CD14-positive monocyte (primary cell): ENCODE measurements at places on chromosomes 2 and 18. TPM values are rescaled to one million over a fixed set of nuclear protein-coding genes. Genes with fewer than 3 reads are reported as not detected.

GRCh38 chr18:21218862-21219261 is 23.2 kb upstream of the GREB1L start:
- DNase-seq = no peak

DNA sequence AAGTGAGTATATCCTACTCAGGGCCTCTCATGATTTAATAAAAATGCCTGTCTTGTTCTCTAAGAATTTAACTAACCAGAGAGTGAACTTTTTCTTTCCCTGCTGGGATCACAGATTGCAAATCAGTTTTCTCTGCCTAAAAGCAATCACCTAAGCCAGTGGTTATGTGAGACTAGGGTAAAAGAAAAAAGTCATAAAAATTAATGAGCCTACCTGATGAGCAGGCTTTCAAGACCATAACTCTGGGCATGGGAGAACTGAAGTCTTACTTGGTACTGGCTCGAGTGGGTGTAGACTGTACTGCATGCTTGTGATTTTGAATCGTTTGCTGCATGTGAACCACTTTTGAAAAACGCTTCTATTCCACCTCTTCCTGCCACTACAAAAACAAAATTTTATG is 1677.0 kb upstream of the LRRTM1 start:
- DNase-seq = no peak

Gene PRKCE
- 1.3 TPM for polyA plus RNA-seq

GRCh38 chr2:15154297-15154696 is 406.8 kb downstream of the NBAS start:
- DNase-seq = no peak

Gene RGPD4
- polyA plus RNA-seq = not detected

GRCh38 chr2:172323256-172323655 is 104.1 kb upstream of the ITGA6 start:
- DNase-seq = no peak

DNA sequence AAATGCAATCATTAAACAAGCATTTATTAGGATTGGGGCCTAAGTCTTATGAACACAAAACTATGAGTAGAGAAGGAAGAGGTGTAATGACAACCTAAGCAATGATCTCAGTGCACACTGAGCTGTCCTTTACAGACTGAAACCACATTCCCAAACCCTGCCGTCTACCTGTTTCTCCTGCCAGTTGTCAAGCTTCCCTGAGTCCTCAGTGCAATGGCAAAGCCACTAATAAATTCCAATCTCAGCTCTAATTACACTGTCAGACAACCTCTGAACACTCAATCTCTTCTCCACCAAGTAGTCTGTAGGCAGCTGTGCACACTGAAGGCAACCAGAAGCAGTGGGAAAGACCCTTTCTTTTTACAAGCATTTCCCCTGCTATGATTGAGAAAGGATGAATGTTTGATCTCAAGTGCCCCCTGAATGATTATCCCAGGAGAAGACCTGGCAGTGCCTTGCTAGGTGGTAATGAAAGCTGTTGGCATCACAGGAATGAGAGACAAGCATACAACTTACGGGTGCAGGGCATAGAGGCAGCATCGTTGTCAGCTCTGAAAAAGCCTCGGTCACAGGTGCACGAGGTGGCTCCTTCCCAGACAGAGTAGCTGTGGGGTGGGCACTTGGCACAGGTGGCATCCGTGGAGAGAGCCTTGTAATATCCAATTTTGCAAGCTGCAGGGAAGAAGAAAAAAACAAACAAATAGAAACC is 71.4 kb downstream of the EPHA4 start:
- DNase-seq = no peak

DNA sequence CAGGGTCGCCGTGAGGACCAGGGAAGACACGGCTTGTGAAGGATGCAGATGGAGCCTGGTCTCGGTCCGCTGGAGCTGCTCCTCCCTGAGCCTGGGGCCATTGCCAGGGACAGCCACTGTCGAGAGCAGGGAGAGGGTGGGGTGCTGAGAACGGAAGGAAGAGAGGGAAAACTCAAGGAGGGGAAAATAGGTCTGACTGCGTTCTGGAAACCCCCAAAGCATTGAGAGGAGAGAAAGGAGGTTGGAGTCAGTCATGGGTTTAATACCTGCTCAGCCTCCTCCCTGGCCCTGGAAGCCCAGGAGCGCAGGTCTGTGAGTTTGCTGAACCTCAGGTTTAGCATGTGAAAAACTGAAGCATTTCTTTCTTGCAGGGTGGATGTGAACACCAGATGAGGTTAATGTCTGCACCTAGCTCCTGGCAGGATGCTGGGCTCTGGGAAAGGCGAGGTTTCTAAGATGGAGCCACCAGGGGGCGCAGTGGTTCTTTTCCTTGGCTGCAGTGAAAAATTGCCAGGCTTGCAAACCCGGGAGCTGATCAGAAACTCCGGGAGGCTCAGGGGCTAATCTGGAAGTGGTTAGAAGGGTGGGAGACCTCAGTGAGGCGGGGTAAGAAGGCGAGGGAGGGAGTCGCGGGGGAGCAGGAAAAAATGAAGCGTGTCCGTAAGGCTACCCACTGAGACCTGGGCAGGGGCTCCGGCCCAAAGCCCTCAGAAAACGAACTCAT is 33.6 kb upstream of the RNF149 start:
- peak; percentile 54 for DNase-seq

Gene HTR2B
- not detected for polyA plus RNA-seq

DNA sequence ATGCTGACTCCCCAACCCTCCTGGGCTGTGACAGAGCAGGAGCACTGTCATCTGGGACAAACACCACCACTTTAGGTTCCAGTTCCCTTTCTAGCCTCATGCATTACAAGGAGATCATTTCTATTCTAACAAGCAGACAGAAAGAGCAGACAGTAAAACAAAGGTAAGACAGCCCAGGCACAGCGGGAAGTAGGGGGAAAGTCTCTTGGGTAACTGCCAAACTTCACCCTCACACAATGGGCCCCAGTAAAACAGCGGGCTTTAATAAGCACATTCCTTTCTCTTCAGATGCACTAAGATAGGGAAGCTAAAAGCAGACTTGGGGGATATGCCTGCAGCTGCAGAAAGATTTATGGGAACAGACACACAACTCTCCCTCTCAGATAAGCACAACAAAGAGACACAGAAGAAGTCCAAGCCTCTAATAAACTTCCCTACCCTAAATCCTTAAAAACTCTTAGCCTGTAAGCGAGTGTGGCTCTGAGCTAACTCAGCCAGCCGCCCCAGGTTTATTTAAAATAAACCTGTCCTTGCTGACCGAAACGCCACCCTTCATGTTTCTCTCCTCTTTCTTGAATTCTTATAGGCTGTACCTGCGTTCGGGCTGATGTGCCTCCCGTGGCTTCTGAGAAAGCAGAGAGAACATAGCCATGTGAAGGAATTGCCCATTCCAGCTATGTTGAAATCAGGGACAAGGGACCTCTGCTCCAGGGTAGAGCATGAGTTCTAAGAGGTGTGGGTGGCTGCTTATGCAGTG is 726.8 kb upstream of the DDX18 start:
- DNase-seq = no peak

Gene DSEL
- 0.03 TPM for polyA plus RNA-seq

- no peak for DNase-seq
Measured at GRCh38 chr2:100283724-100284501, 38.4 kb downstream of the LONRF2 start.

DNA sequence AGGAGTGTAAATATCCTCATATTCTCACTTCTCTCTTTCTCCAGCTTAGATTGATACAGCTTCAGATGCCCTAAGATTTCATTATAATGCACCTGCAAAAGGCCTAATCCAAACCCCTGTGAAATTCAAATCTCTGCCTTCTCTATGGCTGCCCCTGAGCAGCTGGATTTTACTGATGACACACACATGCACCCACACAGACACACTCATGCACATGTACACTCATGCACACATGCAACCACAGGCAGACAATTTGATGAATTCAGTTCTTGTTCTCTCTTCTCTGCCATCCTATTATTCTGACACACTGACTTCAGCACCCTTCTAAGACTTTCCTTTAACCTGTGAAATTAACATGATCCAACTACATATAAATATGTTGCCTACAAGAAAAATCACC is 563.2 kb downstream of the RNF144A start:
- DNase-seq = no peak

- no peak for DNase-seq
Measured at GRCh38 chr2:77009307-77009706, 512.9 kb downstream of the LRRTM4 start.

Gene MEIS1
- 0.09 TPM for polyA plus RNA-seq

Gene SATB2
- polyA plus RNA-seq = 0.38 and 0.69 TPM in 2 replicates

Gene MGAT4A
- 35.1 TPM for polyA plus RNA-seq

Gene FOXD4L1
- not detected for polyA plus RNA-seq

GRCh38 chr2:77314721-77315120 is 207.5 kb downstream of the LRRTM4 start:
- no peak for DNase-seq

DNA sequence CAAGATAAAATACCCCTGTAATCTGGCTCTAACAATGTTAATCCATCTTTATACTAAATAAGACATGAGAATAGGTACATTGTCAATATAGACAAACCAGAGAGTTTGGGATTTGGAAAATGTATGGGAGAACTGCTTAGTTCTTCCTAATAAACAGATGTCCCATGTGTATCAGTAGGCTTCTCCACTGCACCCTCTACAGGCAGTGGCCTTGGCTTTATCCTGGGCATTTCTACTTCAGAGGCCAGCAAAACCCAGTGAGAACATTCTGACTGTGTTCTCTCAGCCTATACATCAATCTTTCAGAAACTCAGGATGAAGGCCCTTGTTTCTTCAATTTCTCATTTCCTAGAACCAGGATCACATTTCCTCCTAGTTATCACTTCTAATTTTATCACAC is 1167.5 kb upstream of the ACVR2A start:
- no peak for DNase-seq

Gene TBR1
- not detected in 2 replicates for polyA plus RNA-seq

- DNase-seq = no peak
Measured at GRCh38 chr2:85929096-85930050, 40.6 kb upstream of the ST3GAL5 start.

DNA sequence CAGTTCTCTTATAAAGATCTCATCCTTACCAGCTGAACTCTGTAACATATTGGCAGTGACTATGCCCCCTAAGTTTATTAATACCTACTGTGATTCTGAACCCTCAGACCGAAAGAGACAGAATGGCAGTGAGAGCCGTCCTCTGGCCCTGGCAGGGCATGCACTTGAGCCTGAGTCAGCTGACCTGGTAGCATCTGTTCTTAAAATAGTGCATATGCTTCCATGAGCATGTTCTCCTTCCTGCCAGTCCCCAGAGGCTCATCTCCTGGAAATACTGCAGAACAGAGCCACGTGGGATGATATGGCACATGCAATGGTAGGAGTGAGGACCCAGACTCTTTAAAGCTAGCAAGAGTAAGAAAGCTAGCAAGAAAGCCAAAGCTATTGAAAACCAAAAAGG is 59.0 kb downstream of the RASGRP3 start:
- DNase-seq = no peak

- DNase-seq = no peak
Measured at GRCh38 chr2:37880551-37880950, 44.5 kb upstream of the RMDN2 start.

DNA sequence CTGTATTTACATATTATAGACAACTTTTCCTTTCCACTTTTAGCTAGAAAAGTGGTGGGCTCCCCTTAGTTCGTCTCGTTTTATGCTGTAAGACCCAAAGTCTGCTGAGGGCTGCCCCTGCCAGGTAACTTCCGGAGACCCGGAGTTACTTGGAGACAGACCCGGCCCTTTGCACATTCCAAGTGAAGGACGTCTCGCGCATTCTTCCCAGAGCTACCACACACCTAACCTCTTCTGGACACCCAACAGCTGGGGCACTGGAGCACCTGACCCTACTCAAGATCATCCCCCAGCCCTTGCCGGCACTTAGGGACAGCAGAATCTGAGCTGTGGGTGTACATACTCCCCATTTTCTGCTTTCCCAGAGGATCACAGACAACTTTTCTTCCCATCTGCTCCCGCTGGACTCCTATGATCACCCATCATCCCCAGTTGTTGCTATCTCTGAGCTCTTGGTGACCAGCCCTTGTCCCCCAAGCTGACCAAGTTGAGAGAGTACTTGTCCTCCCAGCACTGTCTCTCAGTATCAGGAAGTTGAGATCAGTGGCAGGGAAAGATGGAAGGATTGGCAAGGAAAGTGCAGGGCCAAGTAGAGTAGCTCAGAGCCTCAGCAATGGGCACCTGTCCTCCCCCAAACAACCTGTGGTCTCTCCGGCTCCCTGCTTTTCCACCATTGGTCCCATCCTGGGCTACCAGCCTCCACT is 8.4 kb upstream of the SATB2 start:
- DNase-seq = no peak

GRCh38 chr2:242011167-242011513 is 141.6 kb downstream of the RTP5 start:
- DNase-seq = no peak

GRCh38 chr2:200616193-200616592 is 30.4 kb downstream of the AOX1 start:
- peak; percentile 40 for DNase-seq

GRCh38 chr18:926946-927345 is 22.3 kb downstream of the ADCYAP1 start:
- no peak for DNase-seq

DNA sequence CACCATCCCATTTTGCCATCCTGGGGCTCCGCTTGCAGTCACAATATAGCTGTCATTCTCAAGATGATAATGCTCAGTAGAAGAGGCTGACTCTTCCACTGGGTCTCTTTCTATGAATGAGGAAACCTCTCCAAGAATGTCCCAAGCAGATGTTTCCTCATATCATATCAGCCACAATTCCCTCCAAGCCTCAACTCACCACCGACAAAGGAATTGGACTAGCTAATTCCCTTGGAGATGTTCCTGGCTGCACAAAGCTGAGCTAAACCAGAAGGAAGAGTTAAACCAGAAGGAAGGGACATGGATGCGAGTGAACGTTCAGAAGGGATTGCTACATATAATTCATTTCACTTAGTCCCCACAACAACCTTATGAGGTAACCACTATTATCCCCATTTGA is 65.0 kb upstream of the NPAS2 start:
- DNase-seq = no peak

DNA sequence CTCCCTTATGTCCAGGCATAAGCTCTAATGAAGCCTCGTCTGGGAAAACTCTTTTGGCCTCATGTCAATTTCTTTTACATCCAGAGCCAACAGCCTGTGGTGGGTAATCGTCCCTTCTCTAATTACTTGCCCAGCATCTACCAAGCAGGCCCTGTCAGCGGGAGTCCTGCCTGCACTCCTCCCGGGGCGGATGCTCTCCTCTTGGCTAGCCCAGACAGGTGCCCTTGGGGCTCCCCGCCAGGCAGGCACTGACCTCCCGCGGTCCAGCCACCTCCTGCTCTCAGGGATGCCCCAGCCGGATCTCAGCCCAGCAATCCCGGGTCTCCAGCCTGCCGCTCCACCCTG is 74.2 kb downstream of the NCAPH start:
- no peak for DNase-seq

GRCh38 chr18:28504066-28504465 is 327.1 kb upstream of the CDH2 start:
- no peak for DNase-seq

Gene COL3A1
- polyA plus RNA-seq = not detected

Gene SAG
- polyA plus RNA-seq = not detected

DNA sequence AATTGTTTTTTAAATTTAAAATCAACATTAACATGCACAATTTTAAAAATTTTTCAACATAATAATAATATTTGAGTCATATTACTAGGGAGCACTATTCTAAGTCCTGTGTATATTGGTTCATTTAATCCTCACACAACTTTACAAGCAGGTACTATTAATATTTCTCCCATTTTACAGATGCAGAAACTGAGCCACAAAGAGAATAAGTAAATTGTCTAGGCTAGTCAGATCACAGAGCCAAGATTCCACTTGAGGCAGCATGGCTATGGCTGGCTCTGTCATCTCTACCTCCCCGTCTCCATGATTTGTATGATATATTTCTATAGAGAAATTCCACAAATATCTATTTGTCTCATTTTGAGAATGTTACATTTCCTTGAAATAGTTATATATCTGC is 15.1 kb downstream of the CCNT2 start:
- DNase-seq = no peak

GRCh38 chr2:88100489-88100858 is 27.4 kb downstream of the FABP1 start:
- no peak for DNase-seq
